KBM-7 (cell line): ENCODE measurements at places on chromosomes 7 and 10.

GRCh38 chr10:126290232-126290631 lies 98.0 kb downstream of the ADAM12 start:
- no peak for DNase-seq

GRCh38 chr7:46908770-46909169 lies 673.1 kb downstream of the TNS3 start:
- no peak for DNase-seq

DNA sequence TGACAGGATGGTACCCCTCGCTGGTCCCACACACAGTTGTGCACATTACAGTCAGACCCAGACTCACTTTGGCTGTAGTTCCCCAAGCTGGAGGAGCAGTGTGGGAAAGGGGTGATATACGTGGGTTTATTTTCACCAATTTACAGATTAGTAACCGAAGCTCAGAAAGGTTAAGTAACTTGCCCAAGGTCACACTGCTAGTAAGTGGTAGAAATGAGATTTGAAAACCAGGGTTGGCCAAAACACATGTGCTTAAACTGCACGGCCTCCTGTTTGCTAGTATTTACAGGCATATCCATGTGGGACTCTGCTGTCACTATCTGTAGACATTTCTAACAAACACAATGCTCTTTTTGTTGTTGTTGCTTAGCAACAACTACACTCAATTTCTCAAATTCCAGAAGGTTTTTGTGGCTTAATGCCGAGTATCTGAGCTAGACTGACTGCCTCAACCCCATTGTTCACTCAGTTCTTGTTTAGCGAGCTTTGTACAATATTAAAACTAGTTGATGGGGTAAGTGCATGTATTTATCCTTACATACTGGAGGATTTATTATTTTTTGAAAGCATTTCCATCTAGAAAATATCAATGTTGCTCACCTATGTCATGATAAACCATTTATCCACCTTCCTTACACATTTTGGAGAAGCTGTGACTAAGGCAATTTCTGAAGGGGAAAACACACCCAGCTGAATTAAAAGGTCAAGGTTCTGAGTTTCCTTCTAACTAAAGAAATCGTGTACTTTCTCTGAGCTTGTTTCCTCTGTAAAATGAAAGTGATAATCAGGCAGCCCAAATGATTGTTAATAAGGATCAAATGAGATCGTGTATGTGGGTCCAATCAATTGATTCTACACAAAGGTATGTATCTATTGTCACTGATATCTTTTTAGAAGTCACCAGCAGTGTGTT lies 5.3 kb upstream of the TMEM139 start:
- DNase-seq = no peak

DNA sequence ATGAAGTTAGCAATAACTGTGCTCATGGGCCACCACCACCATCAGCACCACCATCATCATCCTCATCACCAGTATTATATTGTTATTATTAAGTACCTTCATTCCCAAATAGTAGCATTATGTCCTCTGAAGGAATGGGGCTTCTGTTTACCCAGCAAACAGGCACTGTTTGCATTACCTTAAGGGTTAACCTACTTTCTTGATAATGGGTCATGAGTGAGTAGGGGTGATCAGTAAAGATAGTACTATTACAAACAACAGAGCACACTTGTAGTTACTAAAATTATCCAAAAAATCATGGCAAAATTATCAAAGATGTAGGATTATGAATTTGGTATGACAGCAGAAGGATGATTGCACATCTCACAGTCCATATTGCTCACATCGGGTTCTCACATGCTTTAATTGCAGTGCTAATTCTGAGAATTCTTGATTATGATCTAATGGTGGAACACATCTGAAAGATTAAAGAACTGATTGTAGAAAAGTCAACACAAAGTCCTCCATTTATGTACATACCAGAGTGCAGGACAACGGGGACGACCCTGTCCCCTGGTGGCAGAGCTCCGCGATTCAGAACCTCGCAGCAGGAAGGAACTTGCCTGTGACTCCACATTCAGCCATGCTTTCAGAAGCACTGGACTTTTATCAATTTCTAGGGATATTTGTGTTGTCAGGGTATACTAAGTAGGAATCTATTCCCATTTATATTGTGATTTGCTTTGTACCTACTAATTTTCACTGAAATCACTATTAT lies 31.0 kb downstream of the PDE1C start:
- DNase-seq = peak; percentile 13

GRCh38 chr10:123579675-123580074 lies 86.5 kb upstream of the GPR26 start:
- DNase-seq = no peak

GRCh38 chr7:4659551-4660286 lies 22.4 kb upstream of the FOXK1 start:
- peak; percentile 41 for DNase-seq

- no peak for DNase-seq
Observed at GRCh38 chr10:131059881-131060280, 251.6 kb downstream of the TCERG1L start.

GRCh38 chr7:16933296-16934279 lies 51.8 kb upstream of the AGR3 start:
- DNase-seq = peak; percentile 98
